Right renal pelvis (tissue), 4 donors: ENCODE measurements at places on chromosomes 16 and 17. TPM values are rescaled to one million over a fixed set of nuclear protein-coding genes. Genes with fewer than 3 reads are reported as not detected.

ZNF385C gene
- 6.6 TPM for polyA plus RNA-seq

PMFBP1 gene
- 3.2 TPM for polyA plus RNA-seq

CDH1 gene
- 118 TPM for polyA plus RNA-seq

ITGAX gene
- 1.1 TPM for polyA plus RNA-seq

LRRC37A gene
- polyA plus RNA-seq, result 3.0 TPM

HEATR9 gene
- 0.06 TPM for polyA plus RNA-seq

DNA sequence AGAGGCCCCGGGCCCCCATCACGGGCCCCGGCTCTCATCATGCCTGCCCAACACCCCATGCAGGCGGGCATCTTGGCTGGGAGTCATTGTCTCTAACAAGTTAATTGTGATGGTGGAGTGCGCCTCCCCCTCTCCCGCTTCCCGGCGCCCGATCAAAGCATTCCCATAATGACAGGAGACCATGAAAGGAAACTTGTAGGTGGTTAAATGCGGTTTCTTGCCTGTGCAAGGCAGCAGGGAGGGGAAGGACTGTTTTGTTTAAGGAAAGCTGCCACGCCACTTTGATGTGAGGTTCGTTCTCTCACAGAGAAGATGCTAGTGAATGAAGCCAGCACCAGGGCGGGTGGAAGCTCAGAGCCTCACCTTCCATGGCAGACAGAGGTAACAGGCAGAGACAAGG, 45.4 kb downstream of the C16orf78 start:
- DNase-seq, result peak; percentile 25

- no peak for DNase-seq
Observed at GRCh38 chr17:32684087-32684958, 192.6 kb downstream of the MYO1D start.

- no peak for DNase-seq
Observed at GRCh38 chr17:31568121-31568520, 176.6 kb downstream of the RAB11FIP4 start.

GRCh38 chr17:50550661-50551432, 3.9 kb downstream of the SPATA20 start:
- DNase-seq, result no peak

- no peak for DNase-seq
Observed at GRCh38 chr16:62969711-62970318, 933.6 kb upstream of the CDH8 start.

DNA sequence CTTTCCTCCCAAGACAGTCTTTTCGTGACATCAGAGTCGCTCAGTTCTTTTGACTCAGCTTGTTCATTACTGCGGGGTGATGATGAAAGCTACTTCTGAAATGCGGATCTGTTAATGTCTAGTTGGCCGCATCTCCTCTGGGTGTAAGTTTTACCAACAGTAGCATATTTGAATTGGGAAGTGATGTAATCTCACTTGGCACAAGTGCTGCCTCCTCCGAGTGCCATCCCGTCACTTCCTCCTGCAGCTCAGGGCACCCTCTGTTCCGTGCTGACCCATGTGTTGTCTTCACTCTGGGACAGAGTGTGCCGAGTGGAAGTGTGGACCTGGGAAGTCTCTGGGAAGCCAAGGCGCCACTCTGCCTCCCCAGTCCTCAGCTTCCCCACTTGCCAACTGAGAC, 8.9 kb downstream of the ADAD2 start:
- no peak for DNase-seq

DNA sequence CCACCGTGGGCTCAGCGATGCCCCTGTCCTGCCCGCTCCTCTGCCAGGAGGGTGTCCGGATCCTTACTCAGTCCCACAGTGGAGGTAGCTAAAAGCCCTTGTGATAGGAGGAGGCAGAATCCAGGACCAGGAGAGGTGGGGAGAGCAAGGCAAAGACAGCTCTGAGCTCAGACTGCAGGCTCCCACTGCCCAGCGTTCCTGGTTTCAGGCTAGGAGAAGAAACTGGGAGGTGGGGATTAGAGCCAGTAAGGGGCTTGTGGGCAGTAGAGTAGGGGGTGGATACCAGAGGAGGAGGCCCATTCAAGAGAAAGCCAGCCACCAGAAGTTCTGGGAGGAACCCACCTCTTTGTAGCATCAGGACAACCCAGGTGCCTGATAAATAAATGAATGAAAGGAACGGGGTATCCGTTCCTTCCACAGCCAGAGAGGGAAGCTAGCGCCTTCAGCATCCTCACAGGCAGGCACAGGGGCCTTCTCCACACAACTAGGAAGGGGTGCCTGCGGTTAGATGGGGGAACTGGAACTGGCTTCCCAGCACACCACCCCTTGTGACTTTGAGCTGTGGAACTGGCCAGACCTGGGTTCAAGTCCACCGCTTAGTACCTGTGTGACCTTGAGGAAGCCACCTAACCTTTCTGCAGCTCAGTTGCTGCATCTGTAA, 2.3 kb downstream of the IL21R start:
- DNase-seq, result no peak

DNA sequence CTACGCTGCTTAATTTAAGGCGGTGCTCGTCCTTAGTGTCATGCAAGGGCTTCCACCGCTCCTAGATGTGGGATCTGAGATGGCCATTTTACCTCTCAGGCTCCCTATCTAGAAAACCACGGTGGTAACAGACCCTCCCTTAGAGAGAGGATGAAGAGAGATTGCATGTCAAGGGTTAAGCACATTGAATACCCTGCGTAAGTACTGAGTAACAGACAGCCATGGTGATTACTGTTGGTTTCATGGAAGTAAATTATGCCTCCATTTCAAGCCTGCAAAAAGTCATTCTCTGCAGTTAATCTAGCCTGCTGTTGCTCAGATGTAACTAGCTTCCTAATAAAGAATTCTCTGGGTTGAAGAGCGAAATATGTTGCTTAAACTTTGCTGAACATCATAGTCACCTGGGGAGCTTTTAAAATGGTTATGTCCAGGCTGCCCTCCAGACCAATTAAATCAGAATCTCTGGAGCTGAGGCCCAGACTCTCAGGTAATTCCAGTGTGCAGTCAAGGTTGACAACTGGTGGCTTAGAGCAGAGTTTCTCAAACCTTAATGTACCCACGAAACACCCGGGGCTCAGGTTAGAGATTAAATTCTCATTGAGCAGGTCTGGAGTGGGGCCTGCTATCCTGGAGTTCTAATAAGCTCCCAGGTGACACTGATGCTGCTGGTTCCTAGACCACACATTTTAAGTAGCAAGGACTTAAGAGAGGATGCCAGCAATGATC, 167.1 kb downstream of the SNX29 start:
- DNase-seq, result no peak

DNA sequence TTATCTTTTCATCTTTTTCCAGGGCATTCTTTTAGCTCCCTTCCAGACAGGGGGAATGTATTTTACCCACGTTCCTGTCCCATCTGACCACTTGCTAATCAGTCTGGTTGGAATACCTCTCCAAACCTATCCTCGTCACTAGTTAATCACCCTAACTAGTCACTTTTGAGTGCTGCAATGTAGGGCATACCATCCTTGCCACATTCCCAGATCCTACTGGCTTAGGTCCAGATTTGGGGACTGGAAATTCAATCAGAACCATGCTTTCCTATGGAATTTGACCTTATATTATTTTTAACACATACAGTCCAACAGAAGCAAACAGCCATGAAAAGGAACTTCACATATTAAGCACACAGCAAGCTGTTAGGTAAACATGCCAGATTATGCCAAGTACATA, 29.7 kb downstream of the NACA2 start:
- DNase-seq, result no peak
